ENCODE measurements at places on chromosomes 5 and 9. TPM values are rescaled to one million over a fixed set of nuclear protein-coding genes. Genes with fewer than 3 reads are reported as not detected.
A peak's percentile ranks its signal among the peaks of the same experiment; 100 is the strongest.

GRCh38 chr5:176429972-176430371, 13.6 kb upstream of the CLTB start:
- DNase-seq, result no peak

- peak; percentile 62 for DNase-seq
Observed at GRCh38 chr9:132901858-132902831, 23.4 kb downstream of the SPACA9 start.

- DNase-seq, result no peak
Observed at GRCh38 chr5:89246864-89247263, 363.9 kb upstream of the MEF2C start.

DNA sequence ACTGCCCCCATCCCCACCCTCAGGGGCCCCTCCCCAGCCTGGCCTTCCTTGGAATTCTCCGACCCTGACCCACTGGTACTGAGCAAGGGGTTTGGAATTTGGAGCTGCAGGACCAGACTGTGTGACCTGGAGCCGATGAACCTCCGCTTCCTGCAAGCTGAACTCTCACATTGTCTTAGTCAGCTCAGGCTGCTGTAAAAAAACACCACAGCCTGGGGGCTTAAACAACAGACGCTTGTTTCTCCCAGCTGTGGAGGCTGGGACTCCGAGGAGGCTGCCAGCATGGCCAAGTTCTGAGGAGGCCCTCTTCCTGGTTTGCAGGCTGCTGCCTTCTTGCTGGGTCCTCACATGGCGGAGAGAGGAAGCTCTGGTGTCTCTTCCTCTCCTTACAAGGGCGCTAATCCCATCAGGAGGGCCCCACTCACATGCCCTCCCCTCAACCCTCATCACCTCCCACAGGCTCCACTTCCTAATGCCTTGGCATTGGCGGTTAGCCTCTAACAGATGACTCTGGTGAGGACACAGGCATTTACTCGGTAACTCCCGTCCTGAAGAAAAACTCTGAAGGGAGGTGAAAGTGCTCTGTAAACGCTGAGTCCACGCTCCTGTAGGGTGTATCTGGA, 42.4 kb downstream of the C5orf15 start:
- DNase-seq, result no peak

CCL19 gene
- 67.5 TPM for total RNA-seq

SPOCK1 gene
- total RNA-seq, result 48.5 TPM

- no peak for DNase-seq
Observed at GRCh38 chr9:14992081-14992480, 81.9 kb upstream of the FREM1 start.

- no peak for DNase-seq
Observed at GRCh38 chr5:104347119-104347708, 784.6 kb upstream of the NUDT12 start.

GRCh38 chr9:106019039-106019680, 324.8 kb downstream of the TMEM38B start:
- DNase-seq, result no peak

DNA sequence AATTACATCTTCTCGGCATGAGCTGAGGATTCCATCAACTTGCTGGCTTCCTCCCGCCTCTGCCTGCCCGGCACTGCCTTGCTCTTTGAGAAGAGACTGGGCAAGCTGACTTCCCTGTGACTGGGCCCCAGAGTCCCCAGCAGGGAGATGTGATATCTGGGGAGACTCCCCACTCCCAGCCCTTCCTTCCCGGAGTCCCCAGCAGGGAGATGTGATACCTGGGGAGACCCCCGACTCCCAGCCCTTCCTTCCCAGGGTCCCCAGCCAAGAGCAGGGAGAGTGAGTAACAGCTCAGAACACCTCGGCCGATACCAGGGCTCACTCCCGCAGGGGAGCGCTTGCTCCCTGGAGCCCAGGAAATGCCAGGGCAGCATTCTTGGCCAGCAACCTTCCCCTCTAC, 90.1 kb upstream of the NEURL1B start:
- DNase-seq, result peak; percentile 16

DNA sequence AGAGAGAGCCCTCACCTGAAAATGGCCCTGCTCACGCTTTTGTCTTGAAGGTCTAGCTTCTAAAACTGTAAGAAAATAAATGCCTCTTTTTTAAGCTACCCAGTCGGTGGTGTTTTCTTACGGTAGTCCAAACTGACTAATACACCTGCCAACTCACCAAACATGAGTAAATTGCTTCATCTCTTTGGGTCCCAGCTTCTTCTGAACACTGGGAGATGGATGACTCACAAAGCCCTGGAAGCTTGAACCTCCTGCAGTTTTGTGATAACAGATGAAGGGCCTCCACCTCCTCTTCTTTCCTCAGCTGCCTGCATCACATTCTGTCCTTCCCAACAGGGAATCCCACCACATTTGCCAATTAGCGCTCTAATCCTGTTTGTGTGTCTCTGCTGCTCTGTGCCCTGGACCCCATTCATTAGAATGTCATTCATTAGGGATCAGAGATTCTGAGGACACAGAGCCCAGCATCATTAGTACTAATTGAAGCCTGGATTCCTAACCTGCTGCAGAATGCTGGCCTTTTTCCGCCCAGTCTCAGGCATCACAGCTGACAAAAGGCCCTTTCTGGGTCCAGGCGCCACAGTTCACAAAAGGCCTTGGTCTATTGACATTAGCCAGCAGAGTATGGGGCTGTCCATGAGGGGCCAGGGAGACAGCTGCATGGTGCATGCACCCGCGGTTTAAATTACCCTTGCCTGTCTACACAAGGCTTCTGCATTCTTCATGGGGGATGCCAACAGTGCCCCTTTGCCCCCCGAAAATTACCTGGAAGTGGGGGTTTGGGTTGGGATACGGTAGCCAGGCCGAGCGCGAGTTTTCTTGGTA, 349.3 kb downstream of the SEMA5A start:
- no peak for DNase-seq

- no peak for DNase-seq
Observed at GRCh38 chr9:133682818-133683585, 46.8 kb downstream of the DBH start.

GRCh38 chr9:131530920-131531832, at the start of gene UCK1:
Gene UCK1 (minus strand): TSS chr9:131531263. CDS start chr9:131531174, 89 bp downstream.
- DNase-seq, result peak; percentile 92

GRCh38 chr5:10475931-10476676, 34.4 kb downstream of the ROPN1L start:
- DNase-seq, result no peak

DNA sequence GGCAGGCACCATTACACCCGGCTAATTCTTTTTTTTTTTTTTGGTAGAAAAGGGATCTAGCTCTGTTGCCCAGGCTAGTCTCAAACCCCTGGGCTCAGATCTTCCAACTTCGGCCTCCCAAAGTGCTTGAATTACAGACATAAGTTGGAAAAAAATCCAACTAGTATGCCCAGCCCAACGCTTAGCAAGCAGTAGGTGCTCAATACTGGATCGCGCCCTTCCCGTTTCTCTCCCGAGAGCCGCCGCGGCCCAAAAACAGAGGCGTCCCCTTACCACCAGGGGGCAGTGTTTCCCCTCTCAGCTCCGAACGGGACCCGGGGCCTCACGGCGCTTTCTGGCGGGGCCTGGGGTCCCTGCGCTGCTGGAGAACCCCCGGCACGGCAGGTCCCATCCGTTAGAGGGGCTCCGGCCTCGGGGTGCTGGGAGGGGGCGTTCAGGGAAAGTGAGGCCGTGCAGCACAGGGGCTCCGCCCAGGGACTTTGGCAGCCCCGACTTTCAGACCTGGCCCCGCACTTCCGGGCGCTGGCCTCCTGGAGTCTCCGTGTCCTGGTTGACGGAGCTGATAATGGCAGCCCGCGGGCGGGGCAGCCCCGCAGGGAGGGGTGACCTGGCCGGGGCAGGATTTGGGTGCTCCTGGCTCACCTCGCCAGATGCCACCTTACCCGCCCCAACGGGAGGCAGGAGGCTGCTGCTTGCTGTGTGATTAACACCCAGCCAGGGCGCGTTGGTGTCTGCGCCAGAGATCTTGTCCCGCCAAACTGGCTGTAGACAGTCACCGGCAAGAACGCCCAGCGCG, 15.2 kb downstream of the PTGES start:
- peak; percentile 95 for DNase-seq

PCDHGA1 gene
- total RNA-seq, result 0.91 TPM

GRCh38 chr9:117796681-117797080, 92.5 kb downstream of the TLR4 start:
- DNase-seq, result no peak

PTPN3 gene
- total RNA-seq, result 22.9 TPM

- DNase-seq, result no peak
Observed at GRCh38 chr9:89410641-89411350, 87.1 kb downstream of the SEMA4D start.
